ENCODE measurements at places on chromosomes 2 and 18.

DNA sequence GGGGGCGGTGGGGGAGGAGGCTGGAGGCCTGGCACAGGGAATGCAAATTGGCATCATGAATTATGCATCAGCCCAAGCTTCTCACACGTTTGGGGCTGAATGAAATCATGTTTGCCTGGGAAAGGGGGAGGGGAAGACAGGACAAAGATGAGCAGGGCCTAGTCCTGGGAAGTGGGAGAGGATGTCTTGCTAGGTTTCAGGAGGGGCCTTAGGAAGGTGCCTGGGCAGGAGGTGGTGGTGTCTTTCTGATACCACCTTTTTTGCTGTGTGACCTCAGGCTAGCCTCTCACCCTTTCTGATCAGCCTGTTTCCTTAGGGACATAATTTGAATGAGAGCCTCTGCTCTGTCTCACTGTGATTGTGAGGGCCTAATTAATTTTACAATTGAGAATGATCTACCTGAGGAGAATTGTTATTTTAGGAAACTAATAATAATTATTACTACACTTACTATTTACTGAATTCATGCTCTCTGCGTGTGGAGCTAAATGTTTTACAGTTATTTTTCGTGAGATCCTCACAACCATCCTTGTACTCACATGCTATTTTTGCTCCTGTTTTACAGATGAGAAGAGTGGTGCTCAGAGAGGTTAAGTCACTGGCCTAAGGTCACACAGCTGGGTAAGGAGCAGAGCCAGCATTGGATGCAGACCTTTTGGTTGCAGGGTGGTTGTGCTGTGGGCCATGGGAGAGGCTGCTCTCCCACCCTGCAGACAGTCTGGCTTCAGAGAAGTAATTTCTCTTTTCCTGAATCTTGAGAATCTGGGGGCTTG is 39.6 kb downstream of the INHBB start:
- no peak for DNase-seq

GRCh38 chr2:121336528-121337294 is 51.7 kb upstream of the TFCP2L1 start:
- no peak for DNase-seq

- no peak for DNase-seq
Observed at GRCh38 chr2:238950551-238950950, 102.7 kb downstream of the TWIST2 start.

- DNase-seq: no peak
Observed at GRCh38 chr18:67813380-67814028, 297.0 kb upstream of the DSEL start.

GRCh38 chr18:24990671-24991134 is 361.3 kb downstream of the ZNF521 start:
- DNase-seq: no peak

GRCh38 chr2:172998547-172999272 is 76.9 kb upstream of the MAP3K20 start:
- DNase-seq: no peak

GRCh38 chr18:40935423-40935822 is 1019.6 kb upstream of the PIK3C3 start:
- DNase-seq: peak; percentile 22

GRCh38 chr2:174035981-174036742 is 71.0 kb upstream of the SP3 start:
- no peak for DNase-seq

GRCh38 chr2:151040039-151040438 is 221.6 kb downstream of the RBM43 start:
- DNase-seq: no peak

DNA sequence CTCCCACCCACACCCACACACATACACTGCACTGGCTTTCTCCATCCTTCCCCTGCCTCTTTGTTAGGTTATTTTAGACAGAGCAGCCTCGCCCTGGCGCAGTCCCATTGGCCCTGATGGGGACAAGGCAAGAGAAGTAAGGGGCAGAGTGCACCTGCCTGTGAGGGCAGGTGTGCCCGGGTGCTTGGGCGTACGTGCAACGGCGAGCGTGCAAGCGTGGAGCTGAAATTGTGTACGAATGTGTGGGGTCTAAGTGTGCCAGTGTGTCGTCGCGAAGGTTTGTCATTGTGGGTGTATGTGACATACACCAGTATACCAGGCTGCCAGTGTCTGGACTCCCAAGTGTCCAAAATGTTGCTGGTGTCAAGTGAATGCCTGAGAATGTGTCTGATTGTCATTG is 544 bp downstream of the LRATD1 start:
- DNase-seq: no peak

GRCh38 chr2:74554820-74555531 is 456 bp downstream of the DOK1 start:
- DNase-seq: no peak

DNA sequence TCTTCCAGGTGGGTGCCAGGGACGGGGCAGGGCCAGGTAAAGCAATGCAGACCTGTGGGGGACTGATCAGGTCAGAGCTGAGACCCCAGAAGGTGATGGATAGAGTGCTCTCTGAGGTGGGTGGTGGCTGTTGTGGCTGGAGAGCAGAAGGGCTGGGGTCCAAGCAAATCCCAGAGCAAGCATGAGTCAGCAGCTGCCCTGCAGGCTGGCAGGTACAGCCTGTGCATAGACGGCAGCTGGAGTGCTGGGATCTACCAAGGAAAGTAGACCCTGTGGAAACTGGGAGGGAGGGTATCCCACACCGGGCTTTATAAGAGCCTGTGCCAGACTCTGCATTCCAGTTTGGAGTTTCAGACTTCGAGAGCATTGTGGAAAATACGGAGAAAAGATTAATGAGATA is 663 bp downstream of the TRIM54 start:
- DNase-seq: no peak

- no peak for DNase-seq
Observed at GRCh38 chr2:71531522-71532047, 78.2 kb downstream of the DYSF start.

DNA sequence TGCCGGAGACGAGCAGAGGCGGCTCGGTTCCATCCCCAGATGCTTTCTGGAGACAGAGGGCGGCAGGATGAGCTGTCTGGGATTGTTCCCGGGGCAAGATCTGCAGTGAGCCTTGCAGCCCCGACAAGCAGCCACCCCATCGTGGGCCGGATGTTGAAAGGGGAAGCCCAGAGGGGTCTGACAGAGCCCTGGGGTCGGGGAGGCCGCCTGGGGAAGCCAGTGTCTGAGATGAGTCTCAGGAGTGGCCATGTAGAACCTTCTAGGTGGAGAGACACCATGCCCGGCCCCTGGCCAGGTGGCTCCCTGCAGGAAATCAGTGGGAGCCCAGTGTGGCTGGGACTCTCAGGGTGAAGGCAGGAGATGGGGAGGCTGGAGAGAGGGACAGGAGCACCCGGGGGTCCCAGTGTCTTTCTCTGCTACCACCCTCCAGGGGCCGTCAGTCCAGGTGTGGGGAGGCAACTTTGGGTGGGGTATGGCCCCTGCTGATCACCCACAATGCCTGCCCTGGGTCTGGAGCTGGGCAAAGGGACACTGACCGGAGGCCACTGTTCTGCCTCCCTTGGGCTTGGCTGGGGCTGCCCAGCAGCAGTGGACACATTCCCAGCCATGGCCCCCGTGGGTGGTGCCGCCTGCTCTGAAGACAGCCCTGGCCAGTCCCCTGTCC is 128.3 kb upstream of the HS6ST1 start:
- DNase-seq: no peak

Measured in pons (tissue), 1 donor.